NCI-H1417 treated with DMSO at 0.1 percent for 48 hours (cell line): ENCODE measurements at places on chromosomes 4 and X.
A peak's percentile ranks its signal among the peaks of the same experiment; 100 is the strongest.

DNA sequence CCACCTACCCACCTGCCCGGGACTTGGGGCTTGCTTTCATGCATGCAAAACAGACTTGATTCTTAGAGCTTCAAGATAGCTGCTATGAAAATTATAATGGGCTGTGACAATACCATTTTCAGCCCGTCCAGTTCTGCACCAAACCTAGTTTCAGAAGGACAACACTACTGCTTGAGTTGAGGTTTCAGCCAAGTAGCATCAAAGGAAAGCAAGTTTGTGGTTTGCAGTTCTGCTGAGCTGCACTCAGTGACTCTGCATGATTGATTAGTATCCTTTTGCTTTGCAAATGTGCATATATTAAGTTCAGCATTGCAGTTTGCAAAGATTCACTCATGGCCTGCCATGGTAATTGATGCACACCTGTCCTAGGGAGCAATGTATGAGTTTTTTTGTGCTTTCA lies 442.7 kb downstream of the RPA4 start:
- no peak for DNase-seq

- no peak for DNase-seq
Measured at GRCh38 chr4:75671802-75672421, 1.3 kb downstream of the G3BP2 start.

- no peak for DNase-seq
Measured at GRCh38 chrX:12702509-12703091, 88.6 kb upstream of the PRPS2 start.

GRCh38 chr4:119518230-119518892 lies 110.2 kb downstream of the PDE5A start:
- DNase-seq: no peak

DNA sequence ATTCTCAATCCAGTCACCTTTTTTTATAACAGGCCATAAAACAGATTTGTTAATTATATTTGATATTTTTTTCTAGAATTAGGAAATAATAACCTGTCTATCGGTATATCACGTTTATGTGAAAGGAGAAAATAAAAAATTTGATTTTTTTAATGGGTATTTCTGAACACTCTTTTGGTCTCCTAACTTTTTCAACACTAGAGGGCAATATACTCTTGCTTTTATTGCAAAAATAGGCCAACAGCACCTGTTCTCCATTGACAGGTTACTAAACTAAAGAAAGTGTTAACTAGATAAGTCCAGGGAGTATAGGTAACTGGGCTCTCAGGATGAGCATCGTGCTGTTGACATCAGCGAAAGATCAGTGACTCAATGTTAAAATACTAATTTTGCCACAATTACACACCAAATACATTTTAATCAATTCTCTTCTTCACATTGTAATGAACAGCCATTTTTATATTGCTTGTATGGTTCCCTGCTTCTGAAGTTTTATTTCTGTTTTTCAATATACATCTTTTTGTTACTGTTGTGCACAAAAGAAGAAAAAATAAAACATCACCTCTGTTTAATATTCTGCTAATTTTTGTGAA lies 22.8 kb downstream of the NDST4 start:
- peak; percentile 59 for DNase-seq

DNA sequence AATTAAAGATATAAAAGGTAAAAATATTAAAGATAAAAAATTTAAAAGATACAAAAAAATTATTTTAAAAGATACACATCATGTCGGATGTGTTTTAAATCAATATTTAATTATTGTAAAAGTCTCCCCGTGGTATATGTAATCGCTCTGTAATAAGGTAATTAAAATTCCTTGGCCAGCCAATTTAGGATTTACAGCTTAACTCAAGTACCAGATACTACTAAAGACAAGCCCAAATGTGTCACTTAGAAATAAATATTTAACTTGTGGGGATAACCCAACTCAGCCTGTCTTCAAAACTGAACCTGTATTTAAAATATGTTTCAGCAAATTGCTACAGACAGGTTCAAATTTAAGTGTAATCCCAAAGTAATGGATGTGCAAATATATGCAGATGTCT lies 56.0 kb downstream of the GPR82 start:
- DNase-seq: no peak

GRCh38 chr4:124337874-124338273 lies 374.7 kb downstream of the ANKRD50 start:
- no peak for DNase-seq
